ENCODE measurements at places on chromosomes 11 and 22.
A peak's percentile ranks its signal among the peaks of the same experiment; 100 is the strongest.

DNA sequence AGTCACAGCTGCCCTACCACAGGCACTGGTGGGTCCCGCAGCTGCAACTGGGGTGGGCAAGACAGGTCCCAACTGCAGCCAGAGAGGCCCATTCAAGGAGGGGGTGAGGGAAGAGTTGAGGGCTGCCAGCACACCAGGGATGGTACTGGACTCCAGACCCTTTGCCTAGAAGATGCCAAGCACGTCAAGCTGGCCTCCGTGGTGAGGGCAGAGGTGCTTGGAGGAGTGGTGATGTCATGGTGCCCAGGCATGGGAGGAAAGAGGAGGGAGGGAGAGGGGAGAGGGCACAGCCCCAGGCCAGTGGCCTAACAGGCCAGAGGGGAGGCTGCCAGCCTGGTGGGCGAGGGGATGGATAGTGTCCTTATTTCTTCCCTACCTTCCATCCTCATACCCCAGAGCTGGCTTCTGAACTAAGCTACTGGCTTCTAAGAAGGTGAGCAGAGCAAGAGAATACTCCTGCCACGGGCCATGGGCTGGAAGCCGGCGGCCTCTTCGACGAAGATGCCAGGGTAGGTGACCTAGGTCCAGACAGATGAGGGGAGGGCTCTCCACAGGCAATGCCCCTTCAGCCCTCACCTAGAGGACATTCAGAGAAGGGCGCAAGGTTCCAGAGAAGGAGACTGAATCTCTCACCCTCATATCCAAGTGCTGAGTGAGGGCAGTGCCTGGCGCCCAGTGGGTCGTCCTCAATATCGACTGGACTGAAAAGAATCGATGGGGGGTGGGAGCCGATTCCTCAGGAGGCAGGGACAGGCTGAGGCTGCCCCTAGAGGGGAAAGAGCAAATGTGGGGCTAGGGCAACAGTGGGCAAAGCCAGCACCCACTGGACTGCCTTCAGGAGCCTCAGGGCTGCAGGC, 1.8 kb downstream of the SYT7 start:
- no peak for DNase-seq

GRCh38 chr11:9120664-9121468, 29.5 kb upstream of the SCUBE2 start:
- no peak for DNase-seq

- no peak for DNase-seq
Observed at GRCh38 chr11:71268706-71269321, 16.4 kb upstream of the SHANK2 start.

- DNase-seq, result no peak
Observed at GRCh38 chr22:20076627-20077172, 3.3 kb upstream of the DGCR8 start.

DNA sequence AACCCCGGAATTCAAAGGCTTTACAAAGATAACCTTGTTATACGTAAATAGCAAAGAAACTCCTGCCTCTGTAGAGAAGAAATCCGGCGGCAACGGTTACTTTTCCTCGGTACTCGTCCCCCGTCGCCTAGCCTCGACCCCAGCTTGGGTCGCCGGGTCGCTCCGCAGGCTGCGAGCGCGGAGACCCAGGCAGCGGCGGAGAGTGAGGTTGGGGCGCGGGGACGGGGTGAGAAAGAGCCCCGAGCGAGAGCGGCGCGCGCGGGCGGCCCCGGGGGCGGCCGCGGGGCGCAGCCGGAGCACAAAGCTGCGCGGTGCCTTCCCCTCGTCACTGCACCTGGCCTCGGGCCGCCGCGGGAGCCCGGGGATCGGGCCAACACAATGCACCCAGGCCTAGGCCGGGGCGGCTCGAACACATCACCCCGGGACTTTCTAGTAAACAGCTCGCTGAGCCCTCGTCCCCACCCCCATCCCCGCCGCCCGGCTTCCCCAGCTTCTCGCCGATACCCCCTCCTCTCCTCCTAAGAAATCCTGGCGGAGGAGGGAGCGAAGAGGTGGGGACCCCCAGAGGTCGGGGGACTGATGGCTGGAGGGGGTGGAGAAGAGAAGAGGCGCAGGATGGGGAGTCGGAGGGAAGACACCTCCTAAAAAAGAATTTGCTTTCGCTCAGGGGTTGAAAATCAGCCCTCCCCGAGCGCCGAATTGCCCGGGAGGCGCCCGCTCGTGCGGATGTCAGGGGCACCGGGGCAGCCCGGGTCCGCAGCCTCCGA, 845 bp downstream of the MPPED2 start:
- no peak for DNase-seq

- no peak for DNase-seq
Observed at GRCh38 chr22:42939451-42939881, 75.5 kb downstream of the PACSIN2 start.

GRCh38 chr11:34869425-34869824, 46.8 kb downstream of the APIP start:
- DNase-seq, result no peak

- no peak for DNase-seq
Observed at GRCh38 chr11:115873813-115874212, 369.6 kb upstream of the CADM1 start.

- DNase-seq, result no peak
Observed at GRCh38 chr11:101091781-101092180, 37.8 kb downstream of the PGR start.

- DNase-seq, result peak; percentile 56
Observed at GRCh38 chr11:62974848-62975522, 9.8 kb downstream of the SLC22A6 start.

GRCh38 chr11:83709434-83709833, 423.3 kb upstream of the CCDC90B start:
- no peak for DNase-seq

DNA sequence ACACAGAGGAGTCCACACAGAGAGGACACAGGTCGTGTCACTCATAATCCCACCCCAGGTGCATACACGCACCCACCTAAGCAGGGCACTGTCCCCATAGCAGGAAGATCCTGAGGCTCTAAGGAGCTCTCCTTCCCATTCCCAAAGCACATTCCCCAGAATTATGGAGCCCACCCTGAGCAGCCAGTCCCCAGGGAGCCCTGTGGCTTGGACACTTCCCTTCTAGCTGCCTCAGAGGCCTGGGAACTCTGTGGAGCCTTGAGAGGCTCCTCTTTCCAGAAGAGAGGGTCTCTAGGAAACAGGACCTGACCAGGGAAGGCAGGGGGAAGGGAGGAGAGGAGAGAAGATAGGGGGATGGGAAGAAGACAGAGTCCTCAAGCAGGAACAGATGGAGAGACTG, 29.8 kb downstream of the ARHGEF17 start:
- DNase-seq, result no peak
